Stimulated activated CD4-positive, alpha-beta T cell treated with anti-CD3 and anti-CD28 coated beads, Interleukin-4, amount 100 ng/mL, for 48 hours (primary cell): ENCODE measurements at places on chromosomes 1 and 21.
A peak's percentile ranks its signal among the peaks of the same experiment; 100 is the strongest.

DNA sequence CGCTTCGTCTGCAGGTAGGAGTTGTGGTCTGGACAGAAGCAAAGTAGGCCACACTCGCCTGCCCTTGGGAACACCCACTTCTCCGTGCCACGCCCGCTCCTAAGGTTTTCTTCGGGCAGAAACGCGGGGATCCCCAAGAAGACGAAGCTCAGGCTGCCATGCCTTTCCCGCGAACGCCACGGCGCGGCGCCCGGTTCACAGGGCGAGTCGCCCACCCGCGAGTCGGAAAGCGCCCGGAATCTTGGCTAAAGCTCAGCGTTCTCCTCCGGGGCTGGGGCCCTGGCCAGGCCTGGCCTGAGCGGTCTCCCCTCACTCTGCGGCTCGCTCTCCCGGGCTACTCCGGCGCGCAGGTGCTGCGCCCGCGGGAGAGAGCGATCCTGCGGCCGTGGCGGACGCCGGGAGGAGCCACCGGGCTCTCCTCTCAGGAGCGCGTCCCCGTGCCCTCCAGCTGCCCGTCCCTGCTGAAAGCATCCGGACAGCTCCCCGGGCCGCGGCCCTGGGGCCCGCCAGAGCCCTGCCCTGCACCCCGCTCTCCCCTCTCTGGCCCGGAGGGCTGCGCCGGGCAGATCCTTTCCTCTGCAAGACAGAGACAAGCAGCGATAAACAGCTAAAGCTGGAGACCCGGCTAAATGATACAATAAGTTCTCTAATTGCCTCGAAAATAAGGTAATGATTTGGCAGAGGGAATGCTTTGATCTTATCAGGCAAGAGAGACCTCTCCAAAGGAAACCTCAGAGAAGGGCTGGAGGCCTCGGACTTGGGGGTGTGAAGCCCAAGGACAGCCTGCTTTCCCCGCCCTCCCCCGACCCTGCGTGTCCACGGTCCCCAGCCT, 6.7 kb upstream of the WNT2B start:
- peak; percentile 35 for DNase-seq

DNA sequence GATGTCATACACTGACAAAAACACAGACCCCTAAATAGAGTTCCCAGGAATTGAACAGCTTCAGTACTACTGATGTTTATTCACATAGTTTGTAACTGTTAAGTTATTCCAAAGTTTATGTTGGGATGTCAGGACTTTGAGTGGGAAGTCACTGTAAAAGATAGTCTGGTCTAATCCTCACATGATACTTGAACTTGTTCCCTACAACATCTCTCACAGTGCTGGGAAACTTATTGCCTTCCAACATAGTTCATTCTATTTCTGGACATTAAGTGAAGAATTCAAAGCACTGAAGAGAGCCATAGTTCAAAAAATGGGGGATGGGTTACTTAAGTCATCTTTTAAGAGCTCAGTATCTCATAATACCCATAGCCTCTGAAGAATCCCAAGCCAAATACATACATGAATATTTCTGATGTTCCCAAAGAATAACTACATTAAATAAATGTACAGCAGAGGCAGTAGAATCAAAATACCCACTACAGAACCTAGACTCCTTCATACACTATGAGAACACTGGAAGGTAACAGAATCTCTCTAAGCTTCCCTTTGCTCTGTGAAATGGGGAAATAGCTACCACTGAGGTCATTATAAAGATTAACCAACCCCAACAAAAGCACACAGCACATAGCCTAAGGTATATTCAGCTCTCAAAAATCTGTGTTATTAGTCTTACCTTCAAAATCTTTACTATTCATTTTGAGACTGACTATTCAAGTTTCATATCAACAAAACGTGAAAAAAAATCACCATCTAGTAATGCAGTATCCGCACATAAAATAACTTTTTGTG, 81.4 kb downstream of the ESRRG start:
- no peak for DNase-seq

- no peak for DNase-seq
Measured at GRCh38 chr1:16925635-16926490, 4.1 kb downstream of the CROCC start.

DNA sequence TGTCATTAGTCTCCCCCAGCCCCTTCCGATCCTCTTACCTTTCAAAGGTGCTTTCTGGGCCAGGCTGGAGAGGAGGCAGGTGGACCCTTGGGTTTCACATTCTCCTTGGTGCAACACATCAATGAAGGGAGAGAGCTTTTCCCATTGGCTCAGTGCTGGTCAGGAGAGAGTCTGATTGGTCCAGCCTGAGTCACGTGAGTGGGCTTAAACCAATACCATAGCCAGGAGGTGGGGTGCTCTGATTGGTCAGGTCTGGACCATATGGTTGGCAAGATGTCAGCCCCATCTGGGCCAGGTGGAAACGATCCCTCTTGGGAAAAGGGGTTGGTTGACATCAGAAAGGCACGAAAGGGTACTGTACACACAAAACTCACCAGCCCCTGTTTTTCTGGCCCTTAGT, 44.8 kb upstream of the ABCG1 start:
- DNase-seq, result no peak

DNA sequence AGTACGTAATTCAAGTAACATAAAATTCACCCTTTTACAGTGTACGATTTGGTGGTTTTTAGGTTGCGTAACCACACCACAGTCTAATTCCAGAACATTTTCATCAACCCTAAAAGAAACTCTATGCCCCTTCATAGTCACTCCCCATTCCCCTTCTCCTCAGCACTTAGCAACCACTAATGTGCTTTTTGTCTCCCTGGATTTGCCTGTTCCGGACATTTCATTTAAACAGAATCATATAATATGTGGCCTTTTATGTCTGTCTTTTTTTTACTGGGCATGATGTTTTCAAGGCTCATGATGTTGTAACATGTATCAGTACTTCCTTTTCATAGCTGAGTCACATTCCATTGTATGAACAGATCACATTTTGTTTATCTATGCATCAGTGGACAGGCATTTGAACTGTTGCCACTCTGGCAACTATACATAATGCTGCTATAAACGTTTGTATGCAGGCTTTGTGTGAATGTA, 20.8 kb downstream of the OBSCN start:
- DNase-seq, result no peak

DNA sequence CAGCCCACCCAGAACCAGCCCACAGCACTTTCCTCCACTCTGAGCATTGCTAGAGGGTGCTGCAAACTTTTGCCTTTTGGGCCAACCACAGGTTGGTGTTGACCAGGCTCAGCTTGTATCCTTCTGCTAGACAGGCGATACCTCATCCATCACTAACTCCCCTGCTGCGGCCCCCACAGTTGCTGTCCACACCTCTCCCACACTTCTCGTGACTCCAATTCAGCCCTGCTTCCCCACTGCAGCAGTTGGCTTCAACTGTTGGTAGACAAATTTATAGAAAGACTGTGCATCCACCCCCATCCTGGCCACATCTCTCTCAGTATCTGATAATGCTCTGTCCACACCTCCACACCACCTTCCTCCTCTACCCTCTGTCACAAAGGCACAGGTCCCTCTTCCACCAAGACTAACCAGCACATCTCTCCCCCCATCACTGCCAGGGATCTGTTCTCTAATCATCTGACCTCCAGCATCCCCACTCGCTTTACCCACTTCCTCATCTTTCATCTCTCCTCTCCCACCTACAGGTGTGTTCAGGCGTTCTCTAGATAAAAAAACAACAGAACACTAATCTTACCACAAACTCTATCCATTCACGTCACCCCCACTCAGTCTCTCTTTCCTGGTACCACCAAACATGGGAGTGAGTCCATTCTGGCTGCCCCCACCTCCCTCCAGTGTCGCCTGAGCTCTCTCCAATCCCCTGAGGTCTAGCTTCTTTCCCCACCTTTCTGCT, 15.8 kb upstream of the SLC25A44 start:
- no peak for DNase-seq

GRCh38 chr1:46682064-46682463, 10.4 kb downstream of the TEX38 start:
- no peak for DNase-seq

DNA sequence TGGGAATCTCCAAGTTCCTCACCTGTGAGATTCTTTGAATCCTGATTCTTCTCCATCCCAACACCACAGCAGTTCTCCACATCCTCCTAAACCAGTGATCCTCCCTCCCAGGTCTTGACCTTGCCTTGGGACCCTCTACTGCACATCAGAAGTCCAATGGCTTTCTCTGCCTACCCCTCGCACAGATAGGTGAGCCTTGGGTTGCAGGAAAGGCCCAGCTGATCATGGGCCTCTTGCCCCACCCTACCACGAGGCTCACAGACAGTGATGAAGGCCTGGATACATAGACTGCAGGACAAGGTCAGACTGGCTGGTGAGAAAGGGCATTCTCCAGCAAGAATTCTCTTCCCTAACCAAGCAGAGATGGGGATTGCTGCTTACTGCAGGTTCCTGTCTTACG, 825 bp downstream of the FABP3 start:
- no peak for DNase-seq

GRCh38 chr1:53395671-53396215, 63.5 kb upstream of the DMRTB1 start:
- DNase-seq, result no peak

GRCh38 chr1:247701338-247701737, 15.1 kb downstream of the OR6F1 start:
- no peak for DNase-seq

GRCh38 chr1:31809698-31810097, 6.1 kb downstream of the SPOCD1 start:
- DNase-seq, result no peak

DNA sequence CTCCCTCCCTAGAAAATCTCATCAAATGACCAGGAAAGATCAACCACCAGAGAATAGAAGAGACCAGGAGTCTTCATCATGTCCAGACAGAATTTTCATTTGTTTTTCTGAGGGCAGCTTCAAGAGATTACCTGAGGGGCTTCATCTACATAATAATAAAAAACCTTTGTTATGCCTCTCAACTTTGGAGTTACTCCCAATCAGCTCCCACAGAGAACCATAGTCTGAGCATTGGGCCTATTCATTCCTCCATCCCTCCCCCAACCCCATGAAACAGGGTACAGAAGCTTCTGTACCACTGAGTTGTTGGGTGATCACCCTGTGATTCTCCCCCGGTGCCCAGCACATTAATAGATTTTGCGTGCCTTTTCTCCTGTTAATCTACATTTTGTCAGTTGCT, 53.3 kb upstream of the PRRC2C start:
- no peak for DNase-seq

DNA sequence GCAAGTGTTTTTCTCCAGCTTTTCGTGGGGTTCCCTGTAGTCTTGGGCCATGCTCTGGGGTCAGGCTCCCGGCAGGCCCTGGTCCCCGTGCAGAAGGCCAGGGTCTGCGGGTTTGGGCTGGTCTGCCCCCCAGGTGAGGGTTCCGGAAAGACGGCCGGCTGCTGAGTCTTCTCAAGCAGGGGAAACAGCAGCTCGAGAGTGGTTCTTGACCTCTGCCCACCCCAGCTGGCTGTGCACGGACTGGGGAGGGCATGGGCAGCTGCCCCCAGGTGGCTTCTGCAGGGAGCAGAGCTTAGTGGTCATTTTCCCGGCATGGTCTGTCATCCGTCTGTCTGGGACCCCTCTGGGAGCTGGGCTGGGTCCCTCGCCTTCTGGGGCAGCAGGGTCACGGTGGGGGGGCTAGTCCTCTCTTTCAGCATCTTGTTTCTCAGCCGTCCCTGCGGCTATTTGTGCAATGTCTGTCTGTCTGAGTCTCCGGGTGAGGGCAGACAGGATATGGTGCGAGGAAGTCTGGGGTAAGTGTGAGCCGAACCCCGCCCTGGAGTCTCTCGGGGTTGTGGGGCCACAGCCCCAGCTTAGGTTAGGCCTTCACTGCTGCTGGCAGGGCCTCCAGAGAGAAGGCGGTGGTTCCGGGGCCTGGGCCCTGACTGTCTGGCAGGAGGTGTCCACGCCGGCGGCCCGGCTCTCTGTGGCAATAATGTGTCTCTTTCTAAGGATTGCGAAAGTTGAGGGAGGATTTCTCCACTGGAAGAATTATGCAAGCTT, 6.1 kb downstream of the SKI start:
- DNase-seq, result no peak

DNA sequence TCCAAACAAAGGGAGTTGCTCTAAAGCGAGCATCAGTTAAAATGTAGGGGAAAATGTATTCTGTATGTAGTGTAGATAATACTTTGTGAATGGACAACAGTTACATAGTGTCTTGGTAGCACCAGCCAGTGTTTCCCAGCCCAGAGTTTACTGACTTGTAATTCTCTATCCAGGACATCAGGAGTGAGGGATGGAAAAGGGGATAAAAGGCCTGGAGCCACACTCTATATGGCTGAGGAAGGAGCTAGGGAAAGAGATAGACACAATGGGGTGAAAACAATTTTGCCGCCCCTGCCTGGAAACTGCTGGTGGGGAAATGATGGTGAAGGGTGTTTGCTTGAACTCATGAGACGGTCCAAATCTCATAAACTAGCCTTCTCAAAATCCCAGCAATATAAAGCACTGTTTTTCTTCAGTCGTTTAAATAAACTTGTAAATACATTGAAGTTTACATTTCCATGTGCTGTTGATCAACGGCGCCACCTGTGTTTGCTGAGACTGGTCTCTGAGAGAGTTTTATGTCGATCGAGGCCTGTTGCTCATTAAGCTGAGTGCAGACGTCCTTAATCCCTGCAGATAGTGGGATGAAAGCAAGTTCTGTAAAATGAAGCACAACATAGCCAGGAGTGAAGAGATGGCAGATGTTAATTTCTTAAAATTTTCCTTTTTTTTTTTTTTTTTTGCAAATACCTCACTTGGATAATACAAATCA, 27.9 kb upstream of the AGO1 start:
- DNase-seq, result no peak

DNA sequence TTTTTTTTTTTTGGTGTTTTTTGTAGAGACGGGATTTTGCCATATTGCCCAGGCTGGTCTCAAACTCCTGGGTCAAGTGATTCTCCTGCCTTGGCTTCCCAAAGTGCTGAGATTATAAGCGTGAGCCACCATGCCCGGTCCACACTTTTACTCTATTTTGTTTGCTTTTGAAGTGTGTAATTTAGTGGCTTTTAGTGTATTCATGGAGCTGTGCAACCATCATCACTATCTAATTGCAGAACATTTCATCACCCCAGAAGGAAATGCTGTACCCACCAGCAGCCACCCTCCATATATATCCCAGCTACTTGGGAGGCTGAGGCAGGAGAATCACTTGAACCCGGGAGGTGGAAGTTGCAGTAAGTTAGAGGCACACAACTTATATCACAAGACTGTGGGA, 136.9 kb upstream of the ERRFI1 start:
- DNase-seq, result no peak

- no peak for DNase-seq
Measured at GRCh38 chr1:216907100-216907499, 183.9 kb upstream of the ESRRG start.

- DNase-seq, result no peak
Measured at GRCh38 chr1:34379911-34380310, 203.2 kb downstream of the C1orf94 start.

- DNase-seq, result no peak
Measured at GRCh38 chr21:40067751-40068150, 200.5 kb downstream of the PCP4 start.

DNA sequence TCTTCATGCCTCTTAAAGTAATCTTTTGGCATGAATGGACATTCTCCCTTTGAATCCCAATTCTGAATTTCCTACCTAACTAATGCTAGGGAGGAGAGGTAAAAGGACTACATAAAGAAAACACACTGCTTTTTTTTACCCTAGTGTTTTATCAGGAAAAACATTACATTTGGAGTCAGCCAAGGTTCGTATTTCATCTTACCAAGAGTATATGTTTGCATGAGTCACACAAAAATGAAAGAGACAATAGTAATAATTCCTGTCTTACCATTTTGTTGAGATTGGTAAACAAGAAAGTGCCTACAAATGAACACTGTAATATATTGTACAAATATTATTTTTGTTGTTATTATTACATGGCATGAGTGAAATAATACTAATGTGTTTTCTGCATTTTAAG, 112.9 kb upstream of the WARS2 start:
- DNase-seq, result no peak
